CD8-positive, alpha-beta memory T cell (primary cell): ENCODE measurements at places on chromosomes 7 and 10. TPM values are rescaled to one million over a fixed set of nuclear protein-coding genes. Genes with fewer than 3 reads are reported as not detected.

GRCh38 chr10:126758867-126759266, 88.4 kb upstream of the C10orf90 start:
- H3K27me3 ChIP-seq: no peaks in the 10 kb centered on the region
- no peak overlapping the region for H3K27ac ChIP-seq
- H3K4me3 ChIP-seq: no peak overlapping the region
- no peak for DNase-seq
- no peaks in the 10 kb centered on the region for H3K36me3 ChIP-seq
- no peaks in the 10 kb centered on the region for H3K4me1 ChIP-seq

Gene CLEC5A
- 0.24 TPM for total RNA-seq

Gene NOD1
- total RNA-seq: 8.8 TPM

Gene MSMB
- total RNA-seq: not detected

Gene ACBD7
- 0.80 TPM for total RNA-seq

Gene LIPK
- not detected for total RNA-seq

GRCh38 chr10:19689231-19689630, 127.0 kb upstream of the PLXDC2 start:
- DNase-seq: no peak
- no peaks in the 10 kb centered on the region for H3K27me3 ChIP-seq
- no peak overlapping the region for H3K27ac ChIP-seq
- no peaks in the 10 kb centered on the region for H3K4me1 ChIP-seq
- no peaks in the 10 kb centered on the region for H3K36me3 ChIP-seq

- no peak overlapping the region for H3K27ac ChIP-seq
- H3K4me3 ChIP-seq: no peak overlapping the region
- no peaks in the 10 kb centered on the region for H3K4me1 ChIP-seq
- DNase-seq: no peak
- H3K27me3 ChIP-seq: no peaks in the 10 kb centered on the region
Measured at GRCh38 chr7:86968618-86969017, 90.8 kb downstream of the ELAPOR2 start.

Gene CALML3
- not detected for total RNA-seq

GRCh38 chr7:88664630-88665233, 94.8 kb upstream of the ZNF804B start:
- DNase-seq: no peak
- H3K4me3 ChIP-seq: no peak overlapping the region
- no peak overlapping the region for H3K27ac ChIP-seq
- H3K27me3 ChIP-seq: no peaks in the 10 kb centered on the region

Gene SPDYE1
- not detected for total RNA-seq

DNA sequence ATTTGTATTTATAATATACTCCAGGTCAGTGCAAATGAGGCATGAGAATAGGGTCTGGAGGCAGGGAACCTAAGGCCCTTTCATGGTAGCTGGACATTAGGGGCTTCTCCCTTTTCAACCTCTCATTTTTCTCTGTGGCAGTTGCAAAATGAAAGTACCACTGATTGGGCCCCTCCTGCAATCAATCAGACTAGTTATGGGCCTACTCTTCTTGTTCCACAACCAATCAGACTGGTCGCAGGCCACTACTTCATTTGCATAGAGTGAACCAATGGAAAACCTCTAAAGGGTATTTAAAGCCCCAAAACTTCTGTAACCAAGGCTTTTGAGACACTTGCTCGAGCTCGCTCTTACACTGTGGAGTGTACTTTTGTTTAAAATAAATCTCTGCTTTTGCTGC, 10.0 kb upstream of the PRPS1L1 start:
- H3K36me3 ChIP-seq: no peaks in the 10 kb centered on the region
- no peak overlapping the region for H3K27ac ChIP-seq
- no peak overlapping the region for H3K4me3 ChIP-seq
- H3K27me3 ChIP-seq: no peaks in the 10 kb centered on the region
- H3K4me1 ChIP-seq: no peaks in the 10 kb centered on the region

- H3K36me3 ChIP-seq: peaks cover 10% of the 10 kb centered on the region
- H3K27me3 ChIP-seq: no peaks in the 10 kb centered on the region
- H3K27ac ChIP-seq: peak overlapping the region; percentile 64
- H3K4me3 ChIP-seq: peak overlapping the region; percentile 60
- DNase-seq: no peak
Measured at GRCh38 chr10:103350175-103350516, 794 bp downstream of the PCGF6 start.

DNA sequence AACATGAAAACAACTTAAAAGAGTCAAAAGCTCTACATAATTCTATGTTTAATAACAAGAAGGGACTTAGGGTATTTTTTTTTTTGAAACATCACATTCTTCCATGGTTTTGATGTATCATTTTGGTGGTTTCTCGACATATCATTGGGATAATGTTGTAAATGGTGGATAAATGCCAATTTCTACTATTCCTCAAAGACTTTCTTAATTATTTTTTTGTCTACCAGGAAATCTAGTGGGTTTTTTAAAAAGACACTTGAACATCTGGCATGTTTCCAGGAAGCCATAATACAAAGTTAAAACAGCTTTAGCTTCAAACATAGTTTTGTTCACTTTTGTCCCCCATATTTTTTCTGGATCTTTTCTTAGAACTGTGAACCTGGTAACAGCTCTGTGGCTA, 200.4 kb downstream of the DKK1 start:
- H3K4me3 ChIP-seq: no peak overlapping the region
- DNase-seq: no peak
- no peak overlapping the region for H3K27ac ChIP-seq
- no peaks in the 10 kb centered on the region for H3K27me3 ChIP-seq
- H3K4me1 ChIP-seq: no peaks in the 10 kb centered on the region

- no peaks in the 10 kb centered on the region for H3K27me3 ChIP-seq
- no peak for DNase-seq
- no peak overlapping the region for H3K27ac ChIP-seq
- no peak overlapping the region for H3K4me3 ChIP-seq
- H3K36me3 ChIP-seq: no peaks in the 10 kb centered on the region
- H3K4me1 ChIP-seq: no peaks in the 10 kb centered on the region
Measured at GRCh38 chr7:716222-716621, 10.3 kb upstream of the DNAAF5 start.

- H3K4me3 ChIP-seq: no peak overlapping the region
- no peaks in the 10 kb centered on the region for H3K4me1 ChIP-seq
- DNase-seq: no peak
- no peaks in the 10 kb centered on the region for H3K27me3 ChIP-seq
- no peak overlapping the region for H3K27ac ChIP-seq
Measured at GRCh38 chr7:126668367-126668752, 584.4 kb downstream of the GRM8 start.

GRCh38 chr7:2639695-2640481, 8.1 kb downstream of the TTYH3 start:
- no peaks in the 10 kb centered on the region for H3K27me3 ChIP-seq
- H3K4me3 ChIP-seq: no peak overlapping the region
- no peaks in the 10 kb centered on the region for H3K36me3 ChIP-seq

Gene IGFBP3
- total RNA-seq: 3.5 TPM

Gene SFRP5
- not detected for total RNA-seq

Gene PNLIP
- total RNA-seq: not detected

DNA sequence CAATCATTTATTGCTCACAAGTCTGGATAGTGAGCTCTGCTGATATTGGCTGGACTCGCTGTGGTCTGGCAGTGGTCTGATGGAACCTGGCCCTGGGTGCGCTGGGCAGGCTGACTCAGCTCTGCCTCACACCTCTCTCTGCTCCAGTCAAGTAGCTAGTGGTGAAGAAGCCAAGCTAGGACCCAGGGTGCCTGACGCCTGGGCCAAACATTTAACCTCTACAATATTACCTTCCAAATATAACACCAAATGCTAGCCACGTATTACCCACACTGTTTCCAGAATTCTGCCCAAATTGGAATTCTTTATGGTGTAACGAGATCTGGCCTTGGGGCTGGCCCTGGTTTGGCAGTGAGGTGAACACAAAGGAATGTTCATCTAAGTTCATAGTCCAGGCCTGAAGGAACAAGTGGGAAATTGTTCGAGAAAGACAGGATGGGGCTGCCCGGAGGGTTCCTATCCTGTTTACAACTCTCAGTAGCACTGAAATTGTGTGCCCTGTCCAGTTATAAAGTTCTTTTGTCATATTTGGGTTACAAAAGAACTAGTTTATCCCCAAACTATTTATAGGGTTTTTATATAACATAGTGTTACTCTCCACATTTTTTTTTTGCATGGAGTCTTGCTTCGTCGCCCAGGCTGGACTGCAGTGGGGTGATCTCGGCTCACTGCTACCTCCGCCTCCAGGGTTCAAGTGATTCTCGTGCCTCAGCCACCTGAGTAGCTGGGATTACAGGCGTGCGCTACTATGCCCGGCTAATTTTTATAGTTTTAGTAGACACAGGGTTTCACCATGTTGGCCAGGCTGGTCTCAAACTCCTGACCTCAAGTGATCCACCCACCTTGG, 16.3 kb downstream of the OR2AE1 start:
- H3K27me3 ChIP-seq: no peaks in the 10 kb centered on the region
- H3K4me1 ChIP-seq: no peaks in the 10 kb centered on the region
- H3K36me3 ChIP-seq: no peaks in the 10 kb centered on the region
- no peak for DNase-seq
- H3K27ac ChIP-seq: no peak overlapping the region
- no peak overlapping the region for H3K4me3 ChIP-seq

Gene WNT8B
- not detected for total RNA-seq

- H3K36me3 ChIP-seq: peaks cover 23% of the 10 kb centered on the region
- H3K4me1 ChIP-seq: peaks cover 5% of the 10 kb centered on the region
- peak overlapping the region; percentile 9 for H3K27ac ChIP-seq
- H3K4me3 ChIP-seq: no peak overlapping the region
- no peaks in the 10 kb centered on the region for H3K27me3 ChIP-seq
Measured at GRCh38 chr10:43383204-43383971, 12.0 kb downstream of the FXYD4 start.

Gene GSTK1
- total RNA-seq: 151 TPM

Gene CYP2E1
- total RNA-seq: 0.40 TPM

Gene CRYGN
- not detected for total RNA-seq

Gene BMPER
- total RNA-seq: not detected

DNA sequence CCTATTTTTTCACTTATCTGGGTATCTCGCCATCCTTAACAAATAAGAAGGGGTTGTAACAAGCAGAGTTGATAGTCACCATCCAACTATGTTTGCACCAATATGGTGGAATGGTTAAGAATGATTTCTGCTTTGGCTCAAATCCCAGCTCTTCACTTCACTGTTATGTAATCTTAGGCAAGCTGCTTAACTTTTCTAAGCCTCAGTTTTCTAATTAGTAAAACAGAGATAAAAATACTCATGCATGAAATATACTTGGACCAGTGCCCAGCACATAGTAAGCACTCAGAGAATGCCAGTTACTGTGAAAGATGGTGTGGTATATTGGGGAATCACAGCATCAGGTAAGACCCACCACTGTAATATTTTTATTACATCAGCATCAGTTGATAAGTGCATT, 33.6 kb downstream of the ABCB1 start:
- H3K27me3 ChIP-seq: no peaks in the 10 kb centered on the region
- H3K4me1 ChIP-seq: no peaks in the 10 kb centered on the region
- no peak for DNase-seq
- H3K36me3 ChIP-seq: no peaks in the 10 kb centered on the region
- no peak overlapping the region for H3K27ac ChIP-seq
- no peak overlapping the region for H3K4me3 ChIP-seq

Gene ZNF277
- total RNA-seq: 14.7 TPM

GRCh38 chr7:129222064-129222463, 2.8 kb upstream of the AHCYL2 start:
- H3K36me3 ChIP-seq: no peaks in the 10 kb centered on the region
- no peak overlapping the region for H3K27ac ChIP-seq
- H3K4me1 ChIP-seq: peaks cover 17% of the 10 kb centered on the region

DNA sequence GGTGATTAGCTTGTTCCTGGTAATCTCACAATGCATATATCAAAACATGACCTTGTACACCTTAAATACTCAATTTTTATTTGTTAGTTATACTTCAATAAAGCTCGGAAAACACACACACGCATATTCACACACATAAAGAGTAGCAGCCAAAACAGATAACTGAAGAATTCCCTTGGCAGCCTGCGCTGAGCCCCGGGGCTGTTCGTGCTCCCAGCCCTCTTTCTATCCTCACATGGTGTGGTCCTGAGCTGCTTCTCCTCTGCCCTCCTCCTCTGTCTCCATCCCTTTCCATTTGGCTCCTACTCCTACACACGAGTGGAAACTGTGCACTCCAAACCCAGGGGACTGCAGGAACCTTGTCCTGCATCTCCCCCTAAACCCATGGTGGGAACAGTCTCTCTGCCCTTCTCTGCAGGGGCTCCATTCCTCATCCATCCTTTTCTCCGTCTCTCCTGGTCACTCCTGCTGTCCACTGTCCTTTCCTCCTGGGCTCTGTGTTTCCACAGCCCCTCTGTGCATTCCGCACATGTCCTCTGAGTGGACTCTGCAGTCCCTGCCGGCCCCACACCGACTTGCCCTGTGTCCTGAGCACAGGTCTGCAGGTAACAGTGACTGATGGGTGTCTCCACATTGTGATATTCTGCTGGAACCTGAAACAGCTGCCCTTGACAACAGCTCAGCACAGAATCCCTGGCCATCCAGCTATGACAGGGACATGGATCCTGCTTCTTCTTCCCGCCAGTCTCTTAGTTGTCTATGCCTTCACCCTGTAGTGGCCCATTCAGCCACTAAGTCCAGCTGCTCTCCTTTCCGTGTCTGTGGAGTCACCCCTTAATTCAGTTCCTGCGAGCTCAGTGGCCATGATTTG, 216.8 kb upstream of the ZNF32 start:
- H3K4me1 ChIP-seq: no peaks in the 10 kb centered on the region
- H3K27me3 ChIP-seq: no peaks in the 10 kb centered on the region
- DNase-seq: no peak

DNA sequence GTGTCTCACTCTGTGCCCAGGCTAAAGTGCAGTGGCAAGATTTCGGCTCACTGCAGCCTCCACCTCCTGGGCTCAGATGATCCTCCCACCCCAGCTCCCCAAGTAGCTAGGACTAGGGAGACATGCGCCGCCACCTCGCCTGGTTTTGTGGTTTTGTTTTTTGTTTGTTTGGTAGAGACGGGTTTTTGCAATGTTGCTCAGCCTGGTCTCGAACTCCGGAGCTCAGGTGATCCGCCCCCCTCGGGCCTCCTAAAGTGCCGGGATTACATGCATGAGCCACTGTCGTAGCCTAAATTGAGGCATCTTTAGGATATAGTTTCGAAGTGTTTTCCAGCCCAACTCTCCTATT, 781 bp downstream of the ZNF727 start:
- H3K36me3 ChIP-seq: no peaks in the 10 kb centered on the region
- no peaks in the 10 kb centered on the region for H3K27me3 ChIP-seq
- no peak overlapping the region for H3K27ac ChIP-seq
- DNase-seq: no peak
- H3K4me1 ChIP-seq: no peaks in the 10 kb centered on the region

DNA sequence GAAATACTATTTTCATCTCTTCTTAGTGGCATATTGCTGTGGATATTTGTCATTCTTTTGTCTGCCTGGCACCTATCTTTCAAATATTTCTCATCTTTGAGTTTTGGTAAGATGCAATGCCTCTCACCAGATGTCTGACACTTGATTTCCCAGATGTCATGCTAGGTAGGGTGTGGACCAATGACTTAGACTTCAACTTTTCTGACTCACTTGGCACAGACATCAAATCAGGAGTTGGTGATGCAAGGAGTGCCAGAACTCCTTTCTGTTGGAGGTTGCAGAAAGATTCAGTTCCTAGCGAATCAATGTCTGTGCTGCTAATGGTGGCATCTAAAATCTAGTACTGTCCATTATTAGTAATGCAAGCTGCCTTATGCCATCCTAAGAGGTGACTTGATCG, 216.9 kb upstream of the FERD3L start:
- no peaks in the 10 kb centered on the region for H3K36me3 ChIP-seq
- no peak for DNase-seq
- H3K27me3 ChIP-seq: no peaks in the 10 kb centered on the region
- H3K27ac ChIP-seq: no peak overlapping the region
- no peak overlapping the region for H3K4me3 ChIP-seq
